ENCODE measurements at places on chromosomes 3 and 15. TPM values are rescaled to one million over a fixed set of nuclear protein-coding genes. Genes with fewer than 3 reads are reported as not detected.

DNA sequence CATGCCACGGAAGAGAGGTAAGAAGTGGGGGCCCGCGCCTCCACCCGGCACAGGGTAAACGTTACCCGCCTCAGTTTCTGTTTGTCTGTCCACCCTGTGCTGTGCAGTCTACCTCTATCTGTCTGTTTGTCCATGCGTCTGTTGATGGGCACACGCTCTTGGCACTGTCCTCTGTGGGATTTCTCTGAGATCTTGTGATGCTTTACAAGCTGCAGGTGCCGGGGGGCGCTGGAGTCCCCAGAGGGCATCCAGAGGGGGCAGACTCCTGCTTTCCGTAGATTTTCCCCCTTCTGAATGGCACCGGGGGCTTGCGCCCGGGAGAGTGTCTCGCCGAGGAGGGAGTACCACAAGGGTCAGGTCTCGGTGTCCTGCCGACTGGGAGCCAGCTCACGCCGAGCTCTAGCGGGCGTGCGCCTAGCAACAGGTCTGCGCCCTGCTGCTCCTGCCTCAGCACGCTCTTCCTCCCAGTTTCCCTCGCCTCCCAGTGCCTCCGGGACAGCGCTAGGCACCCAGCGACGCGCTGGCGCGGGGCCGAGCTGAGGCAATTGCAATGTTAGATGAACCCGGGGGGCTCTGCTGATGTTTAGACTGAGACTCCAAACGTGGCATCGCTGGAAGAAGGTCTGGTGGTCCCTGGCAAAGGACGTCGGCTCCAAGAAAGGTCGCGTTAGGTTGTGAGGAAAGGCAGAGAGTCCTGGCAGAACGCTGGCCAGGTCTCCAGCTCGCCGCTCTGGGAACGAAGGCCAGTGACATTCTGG is 667 bp downstream of the CEMIP start:
- H3K36me3 ChIP-seq, result no peaks in the 10 kb centered on the region
- no peak overlapping the region for H3K27ac ChIP-seq
- peak overlapping the region; percentile 53 for H3K4me3 ChIP-seq
- peaks cover 10% of the 10 kb centered on the region for H3K27me3 ChIP-seq
- no peak for DNase-seq

DNA sequence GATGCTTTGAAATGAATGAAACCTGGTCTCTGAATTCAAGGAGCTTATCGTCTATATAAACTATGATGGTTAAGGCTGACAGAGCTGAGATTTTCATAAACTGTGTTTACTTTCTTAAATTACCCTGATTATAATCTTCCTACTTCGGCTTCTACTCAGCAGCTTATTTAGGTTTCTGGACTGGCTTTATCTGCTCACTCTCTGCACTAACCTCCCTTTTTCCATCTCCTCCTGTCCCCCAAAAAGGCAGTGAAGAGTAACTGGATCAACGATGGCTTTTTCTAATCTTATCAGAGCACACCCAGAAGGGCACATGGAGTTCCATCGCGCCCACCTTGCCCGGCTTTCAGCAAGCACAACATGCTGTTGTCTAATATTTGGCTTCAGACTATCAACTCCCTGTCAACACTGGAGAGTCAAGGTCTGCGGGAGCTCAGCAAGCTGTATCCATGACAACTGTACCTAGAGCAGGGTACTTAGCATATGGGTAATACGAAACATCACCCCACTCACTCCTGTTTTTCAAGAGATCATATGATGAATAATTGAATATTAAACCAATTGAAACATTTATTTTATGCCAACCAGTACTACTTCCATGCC is 417.3 kb downstream of the GABRB3 start:
- H3K4me1 ChIP-seq, result no peaks in the 10 kb centered on the region
- DNase-seq, result no peak
- H3K27me3 ChIP-seq, result no peaks in the 10 kb centered on the region
- no peaks in the 10 kb centered on the region for H3K36me3 ChIP-seq

GRCh38 chr3:46717447-46718231 is at the start of gene PRSS50:
TSS of gene PRSS50 (minus strand) at chr3:46717869. CDS start at chr3:46717824, 45 bp downstream.
- no peaks in the 10 kb centered on the region for H3K4me1 ChIP-seq
- H3K36me3 ChIP-seq, result no peaks in the 10 kb centered on the region
- H3K27ac ChIP-seq, result no peak within 1 kb of the TSS

RBPMS2 gene
- 1.5 TPM for total RNA-seq
